Retinal pigment epithelial cell (primary cell): ENCODE measurements at places on chromosomes 11 and 22.
A peak's percentile ranks its signal among the peaks of the same experiment; 100 is the strongest.

GRCh38 chr11:129720156-129720555 lies 95.5 kb upstream of the TMEM45B start:
- DNase-seq, result no peak

GRCh38 chr22:36197065-36197440 lies 4.6 kb downstream of the APOL4 start:
- DNase-seq, result peak; percentile 52

GRCh38 chr11:82176365-82176764 lies 557.3 kb downstream of the FAM181B start:
- DNase-seq, result no peak

DNA sequence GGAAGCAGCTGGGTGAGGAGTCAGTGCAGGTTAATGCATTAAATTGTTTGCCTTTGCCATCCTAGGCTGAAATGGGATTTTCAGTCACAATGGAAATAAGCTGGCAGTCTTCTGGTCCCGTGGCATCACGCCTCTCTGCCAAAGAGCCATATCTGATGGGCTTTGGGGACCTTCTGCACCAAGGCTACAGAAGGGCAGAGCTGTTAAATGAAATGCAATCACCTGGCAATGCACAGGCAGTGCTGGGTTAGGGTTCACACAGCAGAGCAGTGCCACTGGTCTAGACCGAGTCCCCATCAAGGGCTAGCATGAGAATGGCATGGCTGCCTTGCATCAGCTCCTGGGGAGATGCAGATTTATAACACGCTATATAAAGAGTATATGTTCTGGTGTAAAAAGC lies 749.2 kb downstream of the NTM start:
- no peak for DNase-seq

GRCh38 chr11:116118138-116118470 lies 613.9 kb upstream of the CADM1 start:
- no peak for DNase-seq

DNA sequence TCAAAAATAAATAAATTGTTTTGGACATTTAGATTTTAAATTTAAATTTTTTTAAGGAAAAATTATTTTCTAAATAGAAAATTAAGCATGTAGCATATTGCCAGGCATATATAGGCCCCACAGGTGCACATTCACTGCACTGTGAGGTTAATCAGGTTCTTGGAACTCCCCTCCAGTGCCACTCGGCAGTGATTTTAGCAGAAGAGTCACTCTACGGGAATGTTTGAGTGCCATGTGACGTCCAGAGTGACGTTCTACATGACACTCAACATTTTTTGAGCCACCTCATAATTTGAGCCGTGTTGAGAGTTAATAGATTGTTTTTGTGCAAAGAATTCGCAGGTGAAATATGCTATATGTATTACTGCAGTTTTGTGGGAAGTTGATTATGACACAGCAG lies 77.4 kb downstream of the SWAP70 start:
- DNase-seq, result no peak

DNA sequence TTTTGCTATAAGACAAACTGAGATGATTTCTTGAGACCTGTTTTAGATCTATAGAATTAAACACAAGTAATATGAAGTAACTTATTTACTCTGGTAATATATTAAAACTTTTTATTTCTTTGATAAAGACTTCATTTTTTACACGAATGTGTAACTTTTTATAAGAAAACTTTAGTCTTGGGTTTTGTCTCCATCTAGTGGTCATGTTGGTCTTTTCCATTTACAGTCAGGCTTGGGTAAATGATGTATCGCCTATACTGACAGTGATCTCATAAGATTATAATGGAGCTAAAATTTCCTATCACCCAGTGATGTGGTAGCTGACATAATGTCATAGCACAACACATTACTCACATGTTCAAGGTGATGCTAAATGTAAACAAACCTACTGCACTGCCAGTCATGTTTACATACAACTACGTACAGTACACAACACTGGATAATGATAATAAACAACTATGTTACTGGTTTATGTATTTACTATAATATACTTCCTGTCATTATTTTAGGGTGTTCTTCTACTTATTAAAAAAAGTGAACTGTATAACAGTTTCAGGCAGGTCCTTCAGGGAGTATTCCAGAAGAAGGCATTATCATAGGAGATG lies 7.5 kb upstream of the C11orf97 start:
- DNase-seq, result no peak

- DNase-seq, result no peak
These were observed 129.5 kb upstream of the E2F8 start for GRCh38 chr11:19370100-19370861.

GRCh38 chr11:35225946-35226520 lies 87.1 kb downstream of the CD44 start:
- DNase-seq, result no peak

- DNase-seq, result no peak
These were observed 2.6 kb downstream of the TAGLN start for GRCh38 chr11:117201658-117202305.

- no peak for DNase-seq
These were observed 605.7 kb downstream of the INSC start for GRCh38 chr11:15720460-15720859.

DNA sequence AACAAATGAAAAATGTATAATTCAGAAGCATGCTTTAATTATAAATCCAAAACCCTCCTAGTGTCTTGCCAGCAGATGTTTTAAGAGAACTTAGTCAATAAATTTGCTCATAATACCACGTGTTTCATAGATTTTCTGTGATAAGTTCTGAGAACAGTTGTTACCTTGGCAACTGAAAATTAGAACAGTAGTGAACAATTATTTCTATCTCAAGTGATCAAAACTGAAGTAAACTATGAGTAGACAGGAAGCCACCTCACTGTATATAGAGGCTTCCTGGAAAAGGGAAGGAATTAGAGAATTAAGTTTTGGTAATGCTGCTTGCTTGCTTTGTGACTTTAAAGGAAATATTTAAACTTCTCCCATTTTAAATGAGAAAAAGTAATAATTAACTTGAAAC lies 266.0 kb upstream of the ANO3 start:
- DNase-seq, result no peak

DNA sequence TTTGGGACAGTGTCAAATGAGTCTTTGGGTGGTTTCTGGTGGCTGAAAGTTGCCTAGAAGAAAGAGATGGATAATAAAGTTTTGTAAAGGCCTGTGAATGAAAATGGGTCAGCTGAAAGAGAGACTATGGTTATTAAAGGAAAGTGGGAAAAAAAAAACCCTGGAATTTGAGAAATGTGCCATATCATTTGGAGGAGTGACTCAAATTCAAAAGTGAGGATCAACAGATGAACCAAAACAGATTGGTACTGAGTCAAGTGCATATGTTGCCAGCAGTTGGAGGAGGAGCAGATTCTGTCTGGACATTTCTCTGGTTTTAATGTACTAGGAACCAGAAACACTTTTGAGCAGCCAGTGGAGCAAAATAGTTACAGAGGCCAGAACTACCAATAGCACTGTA lies 339.8 kb downstream of the KCNA4 start:
- no peak for DNase-seq

DNA sequence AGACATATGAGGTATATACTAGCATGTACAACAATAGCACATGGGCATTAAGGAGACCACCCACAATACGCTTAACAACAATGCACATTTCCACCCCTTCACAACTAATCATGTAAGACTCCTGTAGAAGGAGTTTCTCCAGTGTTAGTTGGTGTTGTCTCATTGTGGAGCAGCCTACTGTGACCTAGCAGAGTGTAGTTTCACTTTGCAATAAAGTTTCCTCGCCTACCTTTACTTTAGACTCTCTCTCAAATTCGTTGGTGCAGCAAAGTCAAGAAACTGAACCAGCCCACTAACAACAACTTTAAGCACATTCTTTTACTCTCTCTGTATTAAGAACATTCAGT lies 863.6 kb downstream of the FAM181B start:
- no peak for DNase-seq

- no peak for DNase-seq
These were observed 33.4 kb downstream of the SHANK2 start for GRCh38 chr11:71218789-71219499.

DNA sequence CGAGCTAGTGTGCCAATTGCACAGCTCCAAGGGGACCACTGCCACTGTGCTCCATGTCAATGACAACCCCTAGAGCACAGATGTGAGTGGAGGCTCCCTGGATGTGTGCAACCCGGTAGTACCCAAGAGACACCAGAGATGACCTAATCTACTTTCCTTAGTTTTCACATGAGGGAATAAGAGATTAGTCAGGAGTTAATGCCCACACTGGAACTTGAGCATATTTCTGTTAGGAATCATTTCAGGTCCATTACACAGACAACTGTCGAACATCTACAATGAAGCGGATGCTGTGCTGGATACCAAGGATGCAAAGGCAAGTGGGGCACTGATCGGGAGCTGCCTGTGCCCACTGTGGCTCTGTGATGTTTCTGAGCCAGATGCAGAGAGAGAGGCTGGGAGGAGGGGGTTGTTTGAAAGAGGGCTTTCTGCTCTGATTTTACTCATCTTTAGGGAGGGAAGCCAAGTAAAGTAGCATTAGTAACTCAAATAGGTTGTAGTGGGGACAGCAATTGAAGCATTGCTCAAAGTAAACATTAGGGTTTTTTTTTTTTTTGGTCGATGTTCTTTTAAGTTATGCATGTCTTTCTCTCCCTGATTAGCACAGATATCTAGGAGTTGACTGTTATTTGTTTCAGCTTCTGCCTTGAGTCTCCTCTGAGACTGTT lies 82.5 kb upstream of the SORL1-AS1 start:
- no peak for DNase-seq

GRCh38 chr11:74090701-74091100 lies 80.1 kb downstream of the C2CD3 start:
- no peak for DNase-seq

DNA sequence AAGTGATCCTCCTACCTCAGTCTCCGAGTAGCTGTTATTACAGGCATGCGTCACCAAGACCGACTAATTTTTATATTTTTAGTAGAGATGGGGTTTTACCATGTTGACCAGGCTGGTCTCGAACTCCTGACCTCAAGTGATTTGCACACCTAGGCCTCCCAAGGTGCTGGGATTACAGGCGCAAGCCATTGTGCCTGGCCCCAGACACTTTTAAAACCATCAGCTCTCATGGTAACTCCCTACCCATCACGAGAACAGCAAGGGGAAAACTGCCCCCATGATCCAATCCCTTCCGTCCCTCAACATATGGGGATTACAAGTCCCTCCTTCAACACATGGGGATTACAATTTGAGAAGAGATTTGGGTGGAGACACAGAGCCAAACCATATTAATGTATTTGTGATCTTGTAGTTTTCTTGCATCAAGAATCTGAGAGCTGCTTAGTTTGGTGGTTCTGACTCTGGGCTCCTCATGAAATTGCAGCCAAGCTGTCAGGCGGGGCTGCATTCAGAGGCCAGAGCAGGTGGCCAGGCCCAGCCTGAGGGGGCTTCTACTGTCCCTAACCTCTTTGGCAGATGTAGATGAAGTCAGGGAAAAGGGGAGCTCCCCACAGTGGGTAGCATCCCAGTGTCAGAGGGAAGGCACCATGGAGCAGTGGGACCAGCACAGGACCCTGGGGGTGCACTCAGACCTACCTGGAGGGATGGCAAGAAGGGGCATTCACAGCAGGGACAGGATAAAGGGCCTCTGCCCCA lies 31.2 kb upstream of the PRAME start:
- DNase-seq, result no peak

GRCh38 chr22:28627791-28628190 lies 51.8 kb downstream of the TTC28 start:
- DNase-seq, result no peak

- DNase-seq, result no peak
These were observed 90.9 kb downstream of the LDLRAD3 start for GRCh38 chr11:36034551-36035331.

- no peak for DNase-seq
These were observed 57.1 kb upstream of the OLFML1 start for GRCh38 chr11:7428196-7428595.

DNA sequence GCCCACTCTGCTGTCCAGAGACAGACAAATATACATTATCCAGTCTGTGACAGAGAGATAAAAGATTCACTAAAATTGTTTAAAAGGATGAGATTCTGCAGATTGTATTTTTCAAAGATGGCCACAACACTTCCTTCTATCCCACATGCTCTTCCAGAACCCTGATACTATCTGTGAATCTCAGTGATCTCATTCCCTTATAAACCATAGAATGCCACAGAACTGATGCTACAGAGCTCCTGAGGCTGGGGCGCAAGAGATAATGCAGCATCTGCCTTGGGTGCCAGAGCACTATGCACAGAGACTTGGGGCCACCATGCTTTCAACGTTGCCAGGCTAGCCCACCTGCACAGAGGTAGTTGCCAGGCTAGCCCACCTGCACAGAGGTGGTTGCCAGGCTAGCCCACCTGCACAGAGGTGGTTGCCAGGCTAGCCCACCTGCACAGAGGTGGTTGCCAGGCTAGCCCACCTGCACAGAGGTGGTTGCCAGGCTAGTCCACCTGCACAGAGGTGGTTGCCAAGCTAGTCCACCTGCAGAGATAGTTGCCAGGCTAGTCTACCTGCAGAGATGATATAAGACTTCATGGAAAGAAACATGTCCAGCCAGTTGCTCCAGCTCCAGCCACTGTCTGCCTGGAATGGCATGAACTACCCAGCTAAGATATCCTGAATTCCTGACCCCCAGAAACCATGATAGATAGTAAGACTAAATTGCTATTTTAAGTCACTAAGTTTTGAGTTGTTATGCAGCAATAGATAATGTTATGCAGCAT lies 17.6 kb upstream of the SEPTIN5 start:
- no peak for DNase-seq

DNA sequence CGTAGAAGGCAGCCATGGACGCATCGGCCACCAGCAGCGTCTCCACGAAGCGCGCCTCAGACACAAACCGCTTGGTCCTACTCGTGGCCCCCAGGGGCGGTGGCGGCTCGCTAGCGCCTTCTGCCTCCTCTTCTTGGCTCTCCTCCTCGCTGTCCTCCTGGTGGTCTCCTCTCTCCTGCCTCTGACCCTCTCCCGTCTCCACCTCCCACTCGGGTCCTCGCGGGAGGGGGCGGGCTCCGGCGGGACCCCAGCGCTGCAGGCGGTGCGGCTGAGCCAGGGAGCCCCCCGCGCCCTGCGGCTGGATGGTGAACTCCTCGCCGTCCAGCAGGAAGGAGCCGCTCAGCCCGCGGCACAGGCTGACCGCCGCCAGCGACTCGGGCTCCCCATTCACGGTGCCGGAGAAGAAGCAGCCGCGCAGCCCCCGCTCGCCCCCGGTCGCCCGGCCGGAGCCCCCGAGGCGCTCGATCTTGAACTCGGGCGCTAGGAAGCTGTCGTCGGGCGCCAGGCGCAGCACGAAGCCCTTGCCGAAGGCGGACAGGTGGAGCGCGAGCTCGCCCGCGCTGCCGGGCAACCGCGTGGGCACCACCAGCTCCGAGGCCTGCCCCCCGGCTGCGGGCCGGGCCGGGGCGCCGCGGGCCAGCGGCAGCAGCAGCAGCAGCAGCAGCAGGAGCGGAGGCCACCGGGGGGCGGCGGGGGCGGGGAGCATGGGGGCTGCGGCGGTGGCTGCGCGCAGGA lies 661 bp downstream of the ADAMTS8 start:
- DNase-seq, result no peak
